ENCODE measurements at places on chromosomes 1 and 21.

- no peak for DNase-seq
Observed at GRCh38 chr1:104874044-104874443, 1124.3 kb downstream of the AMY1C start.

DNA sequence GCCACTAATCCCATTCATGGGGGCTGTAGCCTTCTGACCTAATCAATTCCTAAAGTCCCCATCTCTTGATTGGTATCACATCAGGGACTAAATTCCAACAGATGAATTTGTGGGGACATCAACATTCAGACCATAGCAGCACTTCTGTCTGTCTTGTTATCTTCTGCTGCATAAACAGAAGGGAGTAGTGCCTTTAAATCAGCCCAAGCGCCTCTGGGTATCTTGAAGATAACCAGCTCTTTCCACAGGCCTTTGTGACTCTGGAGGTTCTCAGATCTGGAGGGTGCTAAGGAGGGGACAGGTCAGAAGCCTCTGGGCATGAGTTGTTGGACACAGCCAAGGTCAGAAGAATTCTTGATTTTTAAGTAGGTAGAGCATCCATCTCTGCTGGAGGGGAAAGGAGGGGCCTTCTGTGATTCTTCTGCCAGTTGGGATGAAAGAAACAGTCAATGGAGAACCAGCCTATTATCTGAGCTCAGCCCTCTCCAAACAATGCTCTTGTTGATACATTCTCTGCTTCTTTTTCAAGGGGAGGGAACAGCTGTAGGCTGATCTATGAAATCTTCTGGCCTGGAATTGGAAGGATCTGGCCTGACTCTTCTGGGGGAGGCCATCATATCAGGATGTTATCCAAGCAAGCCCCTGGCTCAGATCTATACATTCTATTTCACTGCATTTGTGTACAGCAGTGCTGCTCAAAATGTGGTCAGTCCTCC, 31.3 kb upstream of the LRIG2 start:
- DNase-seq: no peak

DNA sequence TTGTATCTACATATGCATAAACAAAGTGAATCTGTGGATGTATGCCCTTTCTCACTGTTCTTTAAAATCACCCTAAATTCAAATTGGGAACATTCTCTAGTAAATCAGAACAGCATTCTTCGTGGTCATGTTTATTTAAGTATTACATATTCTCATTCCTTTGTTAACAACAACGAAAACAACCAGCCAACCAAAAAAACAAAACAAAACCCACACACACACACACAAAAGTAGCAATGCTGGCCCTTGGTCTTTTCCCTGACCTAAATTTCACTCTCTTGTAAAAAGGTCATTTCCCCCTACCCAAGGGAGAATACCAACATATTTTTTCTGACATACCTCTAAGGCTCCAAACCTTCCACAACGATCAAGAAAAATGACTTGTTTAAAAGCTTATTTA, 102.6 kb downstream of the NRIP1 start:
- no peak for DNase-seq

GRCh38 chr1:75614399-75614756, 3.5 kb upstream of the SLC44A5 start:
- DNase-seq: no peak

- DNase-seq: no peak
Observed at GRCh38 chr1:231207437-231207836, 33.6 kb upstream of the GNPAT start.

DNA sequence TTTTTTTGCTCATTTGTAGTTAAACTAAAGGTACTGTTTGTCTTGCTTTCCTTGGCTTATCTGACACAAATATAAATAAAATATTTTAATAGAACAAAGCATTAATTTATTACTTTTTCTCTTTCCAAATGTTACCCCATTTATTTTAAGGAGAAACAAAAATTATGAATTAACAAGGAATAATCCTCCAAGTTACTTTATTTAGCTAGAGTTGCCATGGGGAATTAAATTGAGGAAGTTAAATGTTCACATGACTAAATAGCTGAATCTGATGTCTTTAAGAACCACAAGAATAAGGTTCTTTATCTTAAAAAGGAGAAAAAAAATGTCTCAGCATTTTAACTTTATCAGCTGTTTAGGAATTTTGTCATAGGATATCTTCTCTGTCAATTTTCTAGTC, 12.3 kb downstream of the ATG4C start:
- no peak for DNase-seq

DNA sequence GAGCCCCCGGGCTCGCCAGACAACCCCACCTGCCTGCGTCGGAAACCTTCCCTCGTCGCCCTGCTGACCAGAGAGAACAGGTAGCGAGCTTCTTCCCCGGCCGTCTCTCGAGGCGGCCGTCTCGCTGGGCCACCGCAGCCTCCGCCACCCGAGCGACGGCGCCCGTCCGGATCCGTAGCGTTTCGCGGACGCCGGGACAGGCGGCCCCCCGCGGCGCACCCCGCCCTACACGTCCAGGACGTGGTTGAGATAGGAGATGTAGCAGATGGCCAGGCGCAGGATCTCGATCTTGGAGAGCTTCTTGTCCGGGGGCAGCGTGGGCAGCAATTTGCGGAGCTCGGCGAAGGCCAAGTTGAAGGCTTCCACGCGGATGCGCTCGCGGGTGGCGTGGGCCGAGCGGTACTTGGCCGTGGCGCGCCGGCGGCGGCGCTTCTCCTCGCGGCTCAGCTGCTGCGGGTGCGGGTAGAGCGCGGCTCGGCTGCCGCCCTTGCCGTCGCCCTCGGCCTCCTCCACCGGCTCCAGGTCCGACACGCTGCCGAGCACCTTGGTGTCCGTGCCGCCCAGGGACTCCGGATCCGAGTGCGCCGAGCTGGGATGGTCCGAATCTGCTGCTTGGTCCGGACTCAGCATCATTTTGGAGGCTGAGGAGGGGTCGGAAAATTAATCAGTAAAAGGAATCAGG, 3.0 kb downstream of the NHLH2 start:
- DNase-seq: no peak

DNA sequence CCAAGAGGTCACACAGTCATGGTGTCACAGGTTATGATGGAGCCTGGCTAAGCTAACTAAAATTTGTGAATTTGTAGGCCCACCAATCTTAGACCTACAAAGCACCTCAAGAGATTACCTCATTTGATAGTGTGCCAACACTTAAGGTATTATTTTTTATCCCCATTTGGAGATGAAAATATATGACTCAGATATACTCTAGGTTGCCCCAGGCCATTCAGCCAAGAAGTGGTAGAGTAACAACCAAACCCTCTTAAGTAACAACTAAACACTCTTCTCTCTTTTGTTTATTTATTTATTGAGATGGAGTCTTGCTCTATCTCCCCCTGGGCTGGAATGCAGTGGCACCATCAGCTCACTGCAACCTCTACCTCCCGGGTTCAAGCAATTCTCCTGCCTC, 14.3 kb downstream of the NPL start:
- no peak for DNase-seq

GRCh38 chr1:7555391-7556185, 215.5 kb upstream of the VAMP3 start:
- no peak for DNase-seq

DNA sequence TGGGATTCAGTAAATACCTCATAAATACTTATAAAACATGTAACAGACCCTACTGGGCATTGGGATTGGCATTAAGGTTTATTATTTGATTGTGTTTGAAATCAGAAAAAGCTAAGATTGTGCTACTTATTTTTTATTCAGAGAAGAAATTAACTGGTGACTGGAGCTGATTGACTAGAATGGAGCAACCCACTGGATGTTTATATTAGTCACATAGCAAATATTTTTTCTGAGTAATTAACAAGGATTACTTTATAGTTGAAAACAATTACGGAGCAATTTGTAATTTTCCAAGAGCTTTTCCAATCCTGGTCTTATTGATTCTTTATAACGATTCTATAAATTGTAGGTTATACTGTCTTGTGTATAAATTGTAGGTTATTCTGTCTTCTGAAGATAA, 208.7 kb downstream of the HLX start:
- DNase-seq: peak; percentile 54

- no peak for DNase-seq
Observed at GRCh38 chr1:225119307-225119706, 189.8 kb downstream of the DNAH14 start.

- DNase-seq: no peak
Observed at GRCh38 chr1:214108097-214108446, 120.3 kb downstream of the PROX1 start.

GRCh38 chr1:44010935-44011471, 19.6 kb downstream of the CCDC24 start:
- no peak for DNase-seq

GRCh38 chr1:79549201-79549600, 542.7 kb upstream of the ADGRL4 start:
- no peak for DNase-seq

GRCh38 chr1:61477301-61477700, 247.6 kb downstream of the TM2D1 start:
- no peak for DNase-seq

- peak; percentile 58 for DNase-seq
Observed at GRCh38 chr1:228691926-228692325, 43.4 kb upstream of the RHOU start.

DNA sequence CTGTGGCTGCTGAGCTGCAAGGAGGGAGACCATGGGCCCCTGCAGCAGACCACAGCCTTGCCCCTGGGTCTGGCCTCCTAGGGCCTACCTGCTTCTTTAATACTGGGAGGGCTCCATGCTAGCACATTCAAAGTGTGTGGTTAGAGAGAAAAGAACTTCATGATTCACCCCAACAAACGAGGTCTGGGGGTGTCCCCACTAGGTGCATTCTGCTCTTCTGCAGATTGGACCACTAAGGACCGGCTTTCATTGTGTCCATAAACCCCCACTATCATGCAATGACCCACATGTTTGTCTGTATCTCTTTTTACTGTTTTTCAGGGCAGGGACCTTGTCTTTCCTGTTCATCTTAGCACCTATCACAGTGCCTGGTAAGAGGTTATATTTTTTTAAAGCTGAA, 185.4 kb downstream of the OMA1 start:
- no peak for DNase-seq

GRCh38 chr1:97906567-97907241, 14.1 kb downstream of the DPYD start:
- peak; percentile 85 for DNase-seq

GRCh38 chr1:56584910-56585528, 5.7 kb upstream of the PLPP3 start:
- peak; percentile 77 for DNase-seq

GRCh38 chr1:227950735-227951346, 3.1 kb upstream of the WNT9A start:
- no peak for DNase-seq

DNA sequence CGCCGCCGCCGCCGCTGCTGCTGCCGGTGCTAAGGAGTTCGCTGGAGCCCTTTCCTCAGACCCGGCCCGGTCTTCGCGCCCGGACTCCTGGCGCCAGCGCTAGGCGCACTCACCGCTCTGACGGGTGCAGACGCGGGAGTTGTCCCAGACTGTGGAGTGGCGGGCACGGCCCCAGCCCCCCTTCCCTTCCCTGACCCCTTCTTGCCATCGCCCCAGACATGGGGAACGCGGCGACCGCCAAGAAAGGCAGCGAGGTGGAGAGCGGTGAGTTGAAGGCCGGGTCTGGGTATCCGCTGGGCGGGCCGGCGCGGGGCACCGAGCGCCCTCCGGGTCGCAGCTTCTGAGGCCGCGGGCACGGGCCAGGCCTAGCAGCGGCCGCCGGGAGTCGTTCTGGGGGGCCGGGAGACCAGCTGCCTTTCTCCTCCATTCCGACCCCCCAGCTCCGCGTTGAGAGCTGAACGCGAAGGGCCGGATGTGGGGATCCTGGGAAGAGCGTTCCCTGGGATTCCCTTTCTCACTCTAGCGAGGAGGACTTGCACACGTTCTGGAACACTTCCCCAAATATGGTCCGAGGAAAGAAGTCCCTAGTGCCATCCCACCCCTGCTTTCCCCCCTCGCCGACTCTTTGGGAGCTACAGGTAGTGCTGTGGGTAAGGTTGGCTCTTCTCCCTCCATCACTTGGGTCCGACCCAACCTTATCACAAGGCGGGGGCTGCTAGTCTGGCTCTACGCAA, 65.8 kb upstream of the PRKACB start:
- DNase-seq: peak; percentile 31

DNA sequence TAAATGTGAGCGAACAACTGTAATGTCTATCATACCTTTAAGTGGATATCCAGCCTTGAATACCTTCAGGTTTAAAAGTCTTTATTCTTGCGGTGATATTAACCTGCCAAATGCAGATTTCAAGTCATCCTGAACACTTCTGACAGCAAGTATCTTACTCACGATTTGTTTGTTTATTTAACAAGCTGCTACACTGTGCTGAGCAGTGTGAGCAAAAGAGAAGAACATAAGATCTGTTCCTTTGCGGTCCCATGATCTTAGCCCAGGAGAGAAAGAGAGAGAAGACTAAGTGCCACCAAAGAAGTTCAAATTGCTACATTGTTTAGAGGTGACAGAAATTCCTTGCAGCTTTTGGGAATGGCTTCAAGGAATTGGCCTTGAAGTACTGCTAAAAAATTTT, 9.5 kb upstream of the IL24 start:
- no peak for DNase-seq

DNA sequence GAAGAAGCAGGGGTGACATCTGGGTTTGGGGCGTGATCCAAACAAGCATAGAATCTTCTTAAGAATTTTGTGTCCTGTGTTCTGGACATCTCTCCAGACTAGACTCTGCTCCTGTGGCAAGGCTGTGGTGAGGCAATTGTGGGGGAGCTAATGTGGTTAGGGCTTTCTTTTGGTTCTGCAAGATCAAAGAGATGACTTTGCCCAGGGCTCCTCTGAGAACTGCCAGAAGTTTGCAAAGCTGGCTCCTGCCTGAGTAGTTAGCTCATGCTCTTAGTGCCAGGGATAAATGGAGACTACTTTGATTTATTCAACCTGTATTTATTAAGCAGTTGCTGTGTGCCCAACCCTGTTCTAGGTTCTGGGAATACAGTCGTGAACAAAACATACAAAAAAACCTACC, 34.0 kb upstream of the CRNN start:
- no peak for DNase-seq

- no peak for DNase-seq
Observed at GRCh38 chr1:113058941-113059706, 13.9 kb upstream of the LRIG2 start.
